ENCODE measurements at places on chromosomes 3 and 15.

GRCh38 chr3:141632779-141633374 lies 105.2 kb upstream of the RNF7 start:
- no peak for DNase-seq

DNA sequence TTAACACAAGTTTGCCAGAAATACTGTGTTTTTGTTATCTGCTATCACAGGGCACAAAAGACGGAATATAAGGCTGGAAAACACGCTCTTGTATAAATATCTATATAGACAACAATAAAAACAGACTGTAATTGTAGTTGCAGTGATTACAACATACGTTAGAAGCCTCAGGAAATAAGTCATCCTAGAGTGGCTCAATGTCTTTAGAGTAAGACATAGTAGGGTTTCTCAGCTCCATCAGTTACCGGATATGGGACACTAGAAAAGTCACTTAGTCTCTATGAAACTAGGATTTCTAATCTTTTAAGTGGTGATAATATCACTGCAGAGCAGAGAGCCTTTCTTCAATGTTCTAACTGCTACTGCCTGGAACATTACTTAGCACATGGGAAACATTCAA lies 208.8 kb downstream of the STAG1 start:
- no peak for DNase-seq

DNA sequence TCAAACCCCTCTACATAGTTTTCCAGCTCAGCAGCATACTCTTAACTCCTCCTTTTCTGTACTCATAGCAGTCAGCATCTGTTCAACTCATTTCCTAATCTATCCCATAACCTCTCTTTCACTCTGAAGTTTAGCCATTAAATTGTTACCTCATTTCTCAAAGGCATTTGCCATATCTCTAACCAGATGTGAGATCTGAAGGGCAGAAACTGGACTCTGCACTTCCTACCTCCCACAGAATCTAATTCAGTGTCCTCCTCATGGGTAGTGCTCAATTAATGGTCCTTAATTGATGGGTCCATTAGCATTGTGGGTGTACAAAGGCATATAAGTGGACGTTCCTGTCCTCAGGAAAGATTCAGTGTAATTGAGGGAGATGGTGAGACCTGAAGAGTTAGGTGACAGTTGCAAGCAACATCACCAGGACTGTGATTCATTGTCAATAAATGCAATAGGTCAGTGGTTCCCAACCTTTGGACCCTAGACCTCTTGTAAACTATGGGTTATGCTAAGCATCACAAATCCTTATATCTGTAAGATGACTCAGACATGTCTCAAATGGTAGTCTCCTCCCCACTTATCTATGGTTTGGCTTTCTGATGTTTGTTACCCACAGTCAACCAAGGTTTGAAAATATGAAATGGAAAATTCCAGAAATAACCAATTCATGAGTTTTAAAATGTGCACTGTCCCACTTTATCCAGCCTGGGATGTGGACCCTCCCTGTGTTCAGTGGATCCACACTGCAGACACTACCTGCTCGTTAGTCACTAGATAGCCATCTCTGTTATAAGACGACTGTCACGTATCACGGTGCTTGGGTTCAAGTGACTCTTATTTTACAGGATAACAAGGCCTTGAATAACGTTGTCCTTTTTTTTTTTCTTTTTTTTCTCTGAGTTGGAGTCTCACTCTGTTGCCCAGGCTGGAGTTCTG lies 25.0 kb upstream of the UACA start:
- DNase-seq = no peak

DNA sequence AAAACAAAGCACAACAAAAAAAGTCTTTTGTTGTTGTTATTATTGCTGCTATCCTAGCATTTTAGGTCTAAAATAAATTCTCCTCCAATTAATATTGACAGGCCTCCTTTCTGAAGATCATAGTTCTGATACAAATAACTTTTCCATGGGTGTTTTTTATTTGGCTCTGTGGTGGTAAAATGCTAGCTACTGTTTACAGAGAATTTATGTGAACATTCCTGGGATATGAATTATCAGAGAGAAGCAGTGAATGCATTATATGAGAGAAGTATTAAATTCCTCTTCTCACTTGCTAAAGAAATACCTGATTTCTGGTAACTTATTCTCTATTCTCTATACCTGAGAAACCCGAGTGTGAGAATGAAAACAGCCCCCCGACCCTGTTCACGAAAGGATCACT lies 57.5 kb upstream of the TMCO5A start:
- no peak for DNase-seq

DNA sequence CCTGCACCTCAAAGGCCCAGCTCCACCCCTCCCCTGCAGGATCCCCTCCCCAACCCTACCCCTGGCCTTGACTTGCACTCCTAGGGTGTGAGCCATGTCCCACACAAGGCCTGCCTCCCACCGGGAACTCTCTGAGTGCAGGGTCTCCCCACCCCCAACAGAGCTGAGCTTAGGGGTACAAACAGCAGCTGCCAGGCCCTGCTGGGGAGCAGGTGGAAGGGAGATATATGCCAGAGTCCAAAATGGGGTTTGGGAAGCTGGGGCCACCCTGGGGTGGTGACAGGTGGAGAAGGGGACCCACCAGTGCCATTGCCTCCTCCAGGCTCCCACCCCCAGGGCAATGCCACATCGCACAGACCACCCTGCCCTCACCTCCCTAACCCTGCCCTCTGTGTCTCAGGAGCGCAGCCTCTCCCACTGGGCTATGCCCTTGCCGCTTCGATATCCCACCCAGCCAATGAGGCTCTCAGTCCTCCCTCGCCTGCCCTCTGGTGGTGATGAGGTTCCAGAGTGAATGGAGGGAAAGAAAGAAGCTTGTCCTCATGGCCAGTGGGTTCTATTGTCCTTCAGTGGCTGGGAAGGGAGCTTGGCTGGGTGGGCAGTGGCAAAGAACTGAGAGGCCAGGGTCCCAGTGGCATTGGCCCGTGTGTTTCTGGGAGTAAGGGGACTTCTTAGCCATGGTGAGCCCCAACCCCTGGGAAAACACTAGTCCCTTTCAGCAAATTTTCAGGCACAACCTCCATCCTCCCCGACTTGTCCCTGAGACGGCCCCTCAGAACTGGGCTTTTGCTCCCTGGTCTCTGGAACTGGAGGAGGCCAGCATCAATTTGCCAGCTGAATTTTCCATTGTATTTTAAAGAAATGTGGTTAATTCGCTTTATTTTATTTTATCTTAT lies 46.8 kb downstream of the CYP11A1 start:
- peak; percentile 19 for DNase-seq

GRCh38 chr3:119898478-119899191 lies 116.7 kb downstream of the NR1I2 start:
- no peak for DNase-seq

GRCh38 chr15:84874981-84875699 lies 9.3 kb upstream of the SLC28A1 start:
- no peak for DNase-seq

DNA sequence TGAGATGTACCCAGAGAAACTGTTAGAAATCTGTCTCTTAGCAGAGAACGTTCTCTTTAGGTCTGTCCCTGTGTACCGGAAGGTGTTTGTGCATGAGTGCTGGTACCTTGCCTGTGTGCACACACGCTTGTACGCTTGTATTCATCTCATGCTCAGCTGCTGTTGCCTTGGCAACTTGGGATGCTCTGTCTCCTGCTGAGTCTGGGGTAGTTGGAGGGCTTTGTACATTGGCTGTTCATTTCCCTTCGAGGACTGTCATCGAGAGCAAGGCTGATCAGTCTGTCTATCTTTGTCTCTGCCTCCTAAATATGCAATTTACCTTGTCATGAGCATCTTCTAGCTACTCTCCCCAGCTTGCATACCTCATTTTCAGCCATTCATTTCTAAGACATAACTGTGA lies 147.2 kb downstream of the SLCO3A1 start:
- DNase-seq = no peak

DNA sequence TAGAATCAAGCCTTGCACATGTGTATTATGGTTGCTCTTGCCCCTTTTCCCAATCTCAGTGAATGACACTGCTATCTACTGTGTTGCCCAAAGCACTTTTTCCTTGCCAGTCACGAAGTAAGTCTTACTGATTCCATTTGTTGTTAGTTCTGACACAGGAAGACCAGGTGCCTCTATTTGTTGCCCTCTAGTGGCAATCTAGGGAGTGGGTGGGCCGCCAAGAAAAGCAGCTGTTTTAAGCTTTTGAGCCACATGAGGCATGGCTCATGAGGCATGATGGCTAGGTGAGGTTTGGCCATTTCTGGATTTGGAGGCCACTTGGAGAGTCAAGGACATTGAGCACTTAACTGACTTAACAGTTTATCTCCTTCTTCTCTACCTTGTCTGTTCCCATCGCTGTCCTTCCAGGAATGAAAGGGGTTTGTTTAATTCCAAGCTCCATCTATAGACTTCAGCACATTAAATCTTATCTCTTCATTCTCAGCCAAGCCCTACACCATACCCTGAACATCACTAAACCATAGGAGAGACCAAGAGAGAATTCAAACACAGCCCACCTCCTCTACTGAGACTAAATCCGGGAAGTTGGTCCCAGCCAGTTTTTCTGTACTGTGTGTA lies 103.1 kb downstream of the HCN4 start:
- peak; percentile 61 for DNase-seq

- DNase-seq = peak; percentile 12
Observed at GRCh38 chr15:80060356-80061006, 1.0 kb downstream of the ZFAND6 start.

DNA sequence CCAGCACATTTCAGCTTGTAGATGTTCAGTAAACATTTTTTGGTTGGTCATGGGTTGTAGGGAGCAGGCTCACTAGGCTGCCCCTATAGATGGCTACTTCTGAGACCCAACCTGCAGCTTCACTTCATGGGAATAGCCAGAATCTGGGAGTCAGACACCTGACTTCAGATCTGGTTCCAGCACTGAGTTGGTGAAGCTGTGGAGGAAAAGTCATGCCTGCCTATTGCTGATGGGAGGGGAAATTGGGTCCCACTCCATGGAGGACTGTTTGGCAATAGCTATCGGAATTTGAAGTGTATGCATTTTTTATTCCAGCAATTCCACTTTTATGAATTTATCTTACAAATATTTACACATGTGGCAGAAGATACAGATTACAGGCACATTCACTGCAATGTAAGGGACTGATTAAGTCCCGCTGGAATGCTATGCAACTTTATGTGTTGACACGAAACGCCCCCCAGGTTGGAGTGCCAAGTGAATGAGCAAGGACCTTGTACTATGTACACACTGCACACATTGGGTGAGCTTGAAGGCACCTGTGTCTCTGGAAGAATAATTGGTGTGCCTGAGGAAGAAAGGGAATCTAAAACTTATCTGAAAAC lies 7.8 kb upstream of the CCR1 start:
- no peak for DNase-seq

DNA sequence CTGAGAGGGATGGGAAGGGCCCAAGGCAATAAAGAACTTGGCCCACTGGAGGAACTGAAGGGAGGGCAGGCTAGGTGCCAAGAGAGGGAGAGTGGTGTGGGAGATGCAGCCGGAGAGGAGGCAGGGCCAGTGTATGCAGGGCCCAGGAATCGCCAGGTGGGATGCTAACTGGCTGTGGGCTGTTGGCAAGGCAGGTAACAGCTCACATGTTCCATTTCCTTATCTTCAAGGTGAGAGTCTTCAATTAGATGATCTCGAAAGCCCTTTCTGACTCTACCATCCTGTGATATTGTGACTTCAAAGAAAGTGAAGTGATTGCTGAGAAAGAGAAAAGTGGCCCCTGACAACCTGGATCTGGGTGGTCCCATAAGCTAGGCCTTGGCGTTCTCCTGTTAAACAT lies 49.0 kb downstream of the CASR start:
- no peak for DNase-seq

DNA sequence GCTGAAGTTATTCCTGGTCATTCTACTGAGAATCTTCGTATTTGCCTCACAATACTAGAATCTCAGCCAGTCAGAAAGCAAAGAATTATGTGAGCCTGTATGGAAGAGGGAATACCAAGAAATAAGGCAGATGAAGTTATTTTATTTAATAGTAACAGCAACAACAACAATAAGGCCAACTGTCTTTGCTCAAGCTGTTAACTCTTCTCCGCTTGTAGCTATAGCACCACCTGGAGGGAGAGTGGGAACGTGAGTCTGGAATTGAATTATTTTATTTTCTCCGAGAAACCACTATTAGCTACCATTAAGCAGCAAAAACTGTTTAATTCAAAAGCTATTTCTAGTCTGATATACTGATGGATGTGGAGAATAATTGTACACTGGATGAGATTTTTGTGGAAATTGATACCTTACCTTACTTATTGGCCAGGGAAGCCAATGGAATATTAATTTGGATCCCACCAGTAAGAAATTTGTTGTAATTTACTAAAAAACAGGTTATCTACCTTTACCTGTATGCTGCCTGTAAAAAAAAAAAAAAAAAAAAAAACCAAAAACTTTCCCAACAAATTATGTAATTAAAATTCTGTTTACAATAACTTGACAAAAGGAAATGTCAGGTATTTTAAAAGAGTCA lies 50.1 kb downstream of the CALML4 start:
- DNase-seq = peak; percentile 3

GRCh38 chr15:83305704-83306291 lies 21.3 kb upstream of the BNC1 start:
- DNase-seq = no peak

GRCh38 chr3:27093771-27094170 lies 275.4 kb downstream of the NEK10 start:
- no peak for DNase-seq

DNA sequence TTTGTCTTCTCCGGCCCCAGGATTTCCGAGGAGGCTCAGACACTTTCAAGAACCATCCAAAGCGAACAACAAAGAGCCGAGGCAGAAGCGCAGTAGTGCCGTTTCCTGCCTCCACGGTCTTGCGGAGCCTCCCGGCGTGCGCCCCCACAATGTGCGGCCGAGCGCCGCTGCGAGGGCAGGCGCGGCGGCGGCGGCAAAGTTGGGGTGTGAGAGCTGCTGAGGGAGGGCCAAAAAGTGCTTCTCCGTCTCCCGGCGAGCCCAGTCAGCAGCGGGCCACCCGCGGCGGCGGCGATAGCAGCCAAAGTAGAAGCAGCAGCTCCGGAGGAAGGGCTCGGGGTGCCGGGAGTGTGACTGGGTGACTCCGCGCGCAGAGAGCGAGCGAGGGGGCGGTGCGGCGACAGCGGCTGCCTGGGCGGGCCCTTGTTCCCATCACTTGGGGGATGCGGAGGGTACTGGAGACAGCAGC lies 749.1 kb downstream of the ROBO1 start:
- no peak for DNase-seq

- peak; percentile 23 for DNase-seq
Observed at GRCh38 chr3:141686466-141687291, 51.4 kb upstream of the RNF7 start.

DNA sequence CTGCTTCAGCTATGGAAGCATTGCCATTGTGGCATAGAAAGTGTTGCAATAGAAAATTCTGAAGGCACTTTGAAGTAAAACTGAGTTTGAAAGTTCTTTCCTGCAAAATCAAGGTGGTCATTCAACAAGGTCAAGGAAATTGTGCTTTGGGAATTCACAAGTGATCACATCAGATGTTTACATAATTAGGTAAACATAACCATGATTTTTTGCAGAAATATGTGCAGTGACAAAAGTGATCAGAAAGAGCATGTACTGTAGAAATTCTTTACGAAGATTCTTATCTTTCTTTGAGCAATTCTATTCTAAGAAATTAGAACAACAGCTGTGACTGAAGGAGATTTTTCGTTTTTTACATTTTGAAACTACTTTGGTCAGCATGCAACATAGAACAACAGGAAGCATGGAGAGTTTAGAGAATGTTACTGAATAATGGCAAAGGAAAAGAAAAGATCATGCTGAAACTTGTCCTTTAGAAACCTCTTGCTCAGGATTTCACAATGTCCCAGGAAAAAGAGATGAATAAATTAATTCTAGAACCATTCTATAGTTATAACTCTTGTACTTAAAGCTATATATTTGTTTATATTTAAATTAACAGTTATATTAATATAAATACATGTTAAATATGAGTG lies 643.4 kb upstream of the ARPP21 start:
- no peak for DNase-seq

- no peak for DNase-seq
Observed at GRCh38 chr3:128398586-128398985, 68.1 kb downstream of the DNAJB8 start.

Measured in CD4-positive, alpha-beta T cell treated with Interferon alpha-2 for 1 hour (primary cell).